Naive B cell (primary cell): ENCODE measurements at places on chromosomes 6 and 20. TPM values are rescaled to one million over a fixed set of nuclear protein-coding genes. Genes with fewer than 3 reads are reported as not detected.

- no peak for DNase-seq
Measured at GRCh38 chr6:22254886-22255285, 42.0 kb downstream of the PRL start.

GRCh38 chr6:75543311-75543710 is 49.7 kb upstream of the FILIP1 start:
- DNase-seq = no peak

The LRP11 gene
- polyA plus RNA-seq = not detected

DNA sequence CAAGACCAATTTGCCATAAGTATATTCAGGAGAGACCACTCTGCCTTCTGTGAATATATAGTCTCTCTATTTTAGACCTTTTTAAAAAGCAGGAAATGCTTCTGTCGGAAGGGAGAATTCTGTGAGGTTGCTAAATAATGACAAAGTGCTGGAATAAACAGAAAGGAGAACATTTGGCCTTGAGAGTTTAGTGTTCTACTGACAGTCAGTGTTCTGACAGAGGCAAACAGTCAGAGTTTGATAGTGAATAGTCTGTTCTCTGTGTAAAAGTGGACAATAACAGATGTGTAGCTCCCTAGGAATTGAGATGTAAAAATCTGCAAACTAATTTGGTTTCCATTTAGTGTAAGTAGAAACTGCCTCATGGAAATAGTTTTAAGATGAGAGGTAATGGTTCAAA is 220.7 kb downstream of the PHF3 start:
- DNase-seq = no peak

DNA sequence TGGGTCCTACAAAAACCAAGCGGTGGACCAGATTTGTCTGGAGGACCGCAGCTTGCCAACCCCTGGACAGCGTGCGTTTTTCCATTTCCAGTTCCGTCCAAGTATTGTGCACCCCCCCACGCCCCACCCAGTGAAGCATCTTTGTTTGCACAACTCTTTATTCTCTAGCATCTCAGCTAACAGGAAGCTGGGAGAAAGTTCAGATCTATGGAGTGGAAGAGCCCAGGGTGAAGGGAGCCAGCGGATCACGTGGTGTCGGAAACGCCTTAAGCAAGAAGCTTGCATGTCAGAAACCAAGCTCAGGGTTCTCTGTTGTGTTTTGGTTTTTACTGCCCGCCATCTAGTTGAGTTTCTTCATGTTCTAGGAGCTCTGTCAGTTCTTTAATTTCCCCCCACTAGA is 29.9 kb downstream of the ARID1B start:
- DNase-seq = no peak

DNA sequence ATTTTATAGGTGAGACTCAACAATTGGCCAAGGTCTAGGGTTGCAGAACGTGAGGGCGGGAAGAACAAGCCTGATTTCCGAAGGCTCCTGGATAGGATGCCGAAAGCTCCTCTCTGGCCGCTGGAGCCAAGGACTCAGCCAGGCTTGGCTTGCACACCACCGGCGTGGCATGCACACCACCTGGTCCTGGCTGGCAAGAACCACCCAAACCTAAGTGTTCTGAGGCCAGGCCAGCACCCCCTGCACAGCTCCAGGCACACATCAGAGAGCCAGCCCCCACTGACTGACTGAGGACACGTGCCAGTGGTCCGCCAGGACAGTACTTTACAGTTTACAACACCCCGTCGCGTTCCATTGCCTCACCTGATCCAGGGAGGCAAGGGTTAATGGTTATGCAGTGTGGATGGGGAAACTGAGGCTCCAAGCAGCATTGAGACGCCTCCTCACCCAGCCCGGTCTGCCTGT is 414 bp downstream of the TGM2 start:
- DNase-seq = no peak

DNA sequence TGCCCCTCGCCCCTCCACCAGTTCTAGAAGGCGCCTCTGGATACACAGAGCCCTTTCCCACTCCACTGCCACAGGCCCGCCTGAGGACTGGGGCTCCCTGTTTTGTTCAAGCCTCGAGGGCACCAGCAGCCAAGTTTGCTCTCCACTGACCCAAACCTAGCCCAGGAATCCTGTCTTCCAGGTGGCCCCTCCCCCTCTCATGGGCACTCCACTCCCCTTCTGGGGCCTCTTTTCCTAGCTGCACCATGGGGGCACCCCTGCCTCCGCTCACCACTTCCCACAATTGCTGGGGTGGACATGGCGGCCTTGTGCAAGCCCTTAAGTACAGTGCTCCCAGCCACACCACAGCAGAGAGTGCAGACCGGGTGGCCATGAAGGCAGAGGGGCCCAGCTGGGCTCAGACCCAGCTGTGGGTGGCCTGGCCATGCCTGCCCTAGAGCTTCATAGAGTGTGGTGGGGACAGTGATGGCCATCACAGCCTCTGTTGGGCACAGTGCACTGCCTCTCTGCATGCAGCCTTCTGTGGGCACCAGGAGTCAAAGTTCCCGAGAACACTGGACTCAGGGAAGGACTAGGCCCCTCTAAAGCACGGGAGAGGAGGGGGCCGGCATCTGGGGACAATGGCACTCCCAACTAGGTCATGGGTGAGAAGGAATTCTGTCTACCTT is 1.3 kb downstream of the MYL9 start:
- DNase-seq = no peak

The MEP1A gene
- polyA plus RNA-seq = not detected

- no peak for DNase-seq
Measured at GRCh38 chr6:135784507-135784906, 67.0 kb upstream of the PDE7B start.

The MOCS3 gene
- polyA plus RNA-seq = 5.0 TPM

DNA sequence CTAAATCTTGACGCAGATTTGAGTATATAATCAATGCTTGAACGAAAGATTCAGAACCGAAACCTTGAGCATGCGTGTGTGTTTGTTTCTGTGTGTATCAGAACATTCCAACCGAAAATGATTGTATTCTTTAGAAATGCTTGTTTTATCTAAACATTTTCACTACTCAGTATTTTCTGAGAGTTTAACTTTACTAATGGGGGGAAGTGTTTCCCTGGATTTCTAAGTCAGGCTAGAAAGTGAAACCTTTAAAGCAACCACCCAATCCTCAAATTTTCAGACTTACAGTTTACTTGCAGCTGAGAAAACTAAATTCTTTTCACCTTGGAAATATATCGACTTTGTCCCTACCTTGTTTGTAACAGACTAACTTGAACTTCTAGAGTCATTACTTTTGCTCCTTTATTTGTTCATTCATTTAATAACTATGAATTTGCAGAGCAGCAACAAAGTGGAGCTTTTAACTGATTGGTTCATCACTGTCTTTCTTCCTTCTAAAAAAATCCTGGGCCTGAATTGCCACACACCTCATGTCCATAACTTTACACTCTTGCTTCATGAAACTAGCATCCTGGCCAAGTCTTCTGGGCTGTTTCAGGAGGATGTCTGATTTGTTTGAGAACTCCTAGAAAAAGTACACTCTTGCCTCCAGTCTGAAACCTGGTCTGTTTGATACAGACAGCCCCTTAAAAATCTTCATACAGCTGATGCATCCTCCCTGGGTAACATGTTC is 77.8 kb upstream of the XRN2 start:
- no peak for DNase-seq

DNA sequence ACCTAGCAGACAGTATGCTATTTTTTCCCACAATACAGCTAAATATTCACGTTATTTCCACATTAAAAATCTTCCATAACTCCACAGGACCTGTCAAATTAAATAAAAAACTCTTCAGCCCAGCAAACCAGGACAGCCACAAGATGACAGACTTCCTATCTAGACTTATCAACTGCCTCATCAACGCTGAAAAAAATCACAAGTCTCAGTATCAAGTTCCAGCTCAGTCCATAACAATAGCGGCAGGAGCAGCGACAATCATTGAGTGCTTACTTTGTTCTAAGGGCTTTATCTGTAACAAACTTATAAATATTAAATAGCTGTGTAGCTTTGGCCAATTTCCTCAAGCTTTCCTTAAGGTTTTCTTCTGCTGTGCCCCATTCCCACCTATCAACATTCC is 24.7 kb downstream of the RCAN2 start:
- no peak for DNase-seq

- DNase-seq = no peak
Measured at GRCh38 chr6:122947355-122947754, 48.7 kb upstream of the CLVS2 start.

The SIRPA gene
- polyA plus RNA-seq = 0.27 TPM

DNA sequence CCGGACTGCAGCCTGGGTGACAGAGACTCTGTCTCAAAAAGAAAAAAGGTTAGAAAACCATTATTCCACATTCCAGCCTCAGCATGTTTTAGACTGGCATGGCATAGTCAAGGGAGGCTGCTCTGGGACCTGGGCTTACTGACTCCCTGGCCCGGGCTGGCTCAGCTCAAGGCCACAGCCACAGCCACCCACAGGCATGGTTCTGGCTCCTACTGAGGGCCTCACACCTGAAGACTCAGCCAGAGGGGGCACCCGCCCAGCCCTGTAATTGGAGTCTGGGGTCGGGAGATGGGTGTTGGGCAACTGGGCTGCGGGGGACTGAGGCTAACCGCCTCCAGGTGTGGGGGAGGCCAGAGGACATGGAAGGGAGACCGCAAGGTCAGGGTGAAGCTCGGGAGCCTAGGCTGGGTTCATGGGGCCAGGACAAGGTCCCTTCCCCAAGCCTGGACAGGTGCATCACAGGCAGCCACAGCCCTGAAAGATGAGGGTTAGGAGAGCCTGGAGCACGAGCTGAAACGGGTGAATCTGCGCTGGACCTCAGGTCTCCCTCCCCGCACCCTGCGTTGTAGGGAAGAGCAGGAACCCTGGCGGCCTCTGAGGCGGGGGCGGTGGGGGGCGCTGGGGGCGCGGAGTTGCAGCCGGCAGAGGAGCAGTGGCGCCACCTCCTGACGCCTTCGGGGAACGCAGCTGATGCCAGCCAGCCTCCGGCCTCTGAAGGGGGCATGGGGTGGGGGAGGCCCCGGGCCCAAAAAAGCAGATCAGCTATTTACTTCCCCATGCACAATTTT is 67.7 kb upstream of the SRSF6 start:
- no peak for DNase-seq

The SRSF12 gene
- 0.06 TPM for polyA plus RNA-seq

GRCh38 chr6:73873081-73873480 is 177.1 kb downstream of the CD109 start:
- DNase-seq = no peak

DNA sequence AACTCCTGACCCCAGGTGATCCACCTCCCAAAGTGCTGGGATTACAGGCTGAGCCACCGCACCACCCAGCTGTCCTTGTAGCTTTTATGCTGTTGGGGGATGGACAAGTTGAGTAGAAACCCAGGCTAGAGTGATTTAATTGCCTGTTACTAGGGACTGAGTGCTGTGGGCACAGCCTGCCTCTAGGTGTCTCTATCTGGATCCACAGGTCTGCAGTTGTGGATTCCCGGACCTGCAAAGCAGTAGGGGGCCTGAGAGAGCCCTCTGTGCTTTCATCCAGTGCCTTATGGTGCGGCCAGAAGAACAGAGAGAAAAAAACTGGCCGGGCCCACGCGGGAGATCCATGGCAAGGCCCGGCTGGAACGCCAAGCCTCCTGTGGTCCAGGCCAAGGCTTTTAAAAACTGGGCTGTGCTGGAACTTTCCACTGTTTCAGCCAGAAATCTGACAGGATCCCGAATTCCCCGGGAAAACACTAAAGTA is 5.2 kb downstream of the SIRPA start:
- no peak for DNase-seq
